ENCODE measurements at places on chromosomes 6 and 20.

DNA sequence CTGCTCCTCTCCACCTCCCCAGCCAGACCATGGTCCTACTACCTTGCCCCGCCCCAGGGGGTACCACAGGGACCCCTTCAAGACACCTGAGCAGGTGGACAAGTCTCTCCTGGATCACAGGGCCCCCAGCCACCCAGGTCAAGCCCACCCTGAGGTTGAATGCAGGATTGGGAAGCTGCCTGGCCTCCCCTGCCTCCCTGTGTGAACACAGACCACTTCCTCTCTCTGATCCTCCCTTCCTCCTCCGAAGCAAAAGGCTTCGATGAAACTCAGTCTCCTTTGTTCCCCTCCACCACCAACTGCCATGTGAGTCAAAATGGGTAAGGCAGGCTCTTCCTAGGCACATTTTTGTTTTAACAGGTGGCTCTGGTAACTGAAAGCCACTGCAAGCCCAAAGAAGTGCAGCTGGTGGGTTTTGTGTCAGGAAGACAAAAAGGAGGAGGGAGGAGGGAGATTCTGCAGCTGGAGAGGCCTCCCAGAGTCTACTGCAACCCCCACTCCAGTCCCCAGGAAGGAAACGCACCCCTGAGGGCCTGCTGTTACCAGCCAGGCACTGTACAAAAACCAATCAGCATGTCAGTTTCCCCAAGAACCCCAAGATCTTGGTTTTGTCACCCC lies 5.4 kb downstream of the ADA start:
- DNase-seq, result no peak

GRCh38 chr20:21101932-21102575 lies 4.1 kb downstream of the LINC00237 start:
- peak; percentile 72 for DNase-seq

DNA sequence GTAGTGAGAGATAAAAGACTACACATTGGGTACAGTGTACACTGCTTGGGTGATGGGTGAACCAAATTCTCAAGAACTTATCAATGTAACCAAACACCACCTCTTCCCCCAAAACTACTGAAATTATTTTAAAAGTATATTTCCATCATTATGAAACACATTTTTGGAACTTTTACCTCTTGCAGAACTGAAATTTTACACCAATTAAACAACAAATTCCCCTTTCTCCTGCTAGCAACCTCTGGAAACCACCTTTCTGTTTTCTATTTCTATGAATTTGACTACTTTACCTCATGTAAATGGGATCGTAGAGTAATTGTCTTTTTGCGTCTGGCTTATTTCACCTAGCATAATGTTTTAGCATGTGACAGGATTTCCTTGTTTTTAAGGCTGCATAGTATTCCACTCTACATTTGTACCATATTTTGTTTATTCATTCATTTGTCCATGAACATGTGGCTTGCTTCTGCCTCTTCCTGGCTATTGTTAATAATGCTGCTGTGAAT lies 149.9 kb upstream of the PHACTR1 start:
- DNase-seq, result no peak

DNA sequence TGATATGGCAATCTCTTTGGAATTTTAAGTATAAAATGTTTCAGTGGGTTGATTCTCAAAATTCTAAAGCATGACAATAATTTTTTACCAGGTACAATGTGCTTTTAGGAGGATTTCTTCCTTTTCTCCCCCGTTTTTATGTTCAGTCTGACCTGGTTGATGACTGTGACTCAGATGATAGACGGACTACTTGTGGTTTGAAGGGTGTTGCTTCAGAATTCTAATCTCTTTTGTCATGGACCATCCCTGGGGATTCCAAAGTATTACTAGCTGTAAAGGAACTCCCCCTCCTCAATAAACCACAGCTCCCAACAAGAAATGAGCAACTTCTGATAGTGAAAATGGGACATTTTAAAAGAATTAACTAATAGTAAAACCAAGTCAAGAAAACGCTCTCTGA lies 34.9 kb upstream of the TNFAIP3 start:
- no peak for DNase-seq

DNA sequence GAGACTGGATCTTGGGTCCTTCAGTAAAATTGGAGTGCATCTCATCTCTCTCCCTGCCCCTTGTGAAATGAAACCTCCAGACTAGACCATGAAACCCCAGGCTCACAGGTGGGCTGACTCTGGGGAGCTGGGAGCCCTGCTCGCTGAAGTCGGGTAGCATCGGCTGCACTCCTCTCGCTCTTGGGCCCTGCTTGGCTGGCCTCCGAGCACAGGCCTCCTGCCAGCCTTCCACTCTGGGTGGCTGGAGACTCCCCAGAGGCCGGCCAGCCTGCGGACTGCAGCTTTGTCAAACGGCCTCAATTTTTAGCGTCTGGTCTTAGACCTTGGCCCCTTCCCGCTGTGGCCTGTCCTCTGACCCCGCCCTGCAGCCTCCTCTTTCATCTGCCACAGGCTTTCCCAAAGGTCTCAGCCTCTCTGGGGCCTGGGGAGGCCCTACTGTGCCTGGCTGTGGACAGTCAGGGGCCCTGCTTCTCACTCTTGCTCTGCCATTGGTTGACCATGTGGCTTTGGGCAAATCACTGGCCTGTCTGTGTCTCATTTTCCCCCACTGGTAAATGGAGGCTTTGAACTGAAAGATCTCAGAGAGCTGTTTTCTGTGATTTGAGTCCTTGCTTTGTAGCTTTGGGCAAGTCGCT lies 45.1 kb downstream of the SRC start:
- no peak for DNase-seq

DNA sequence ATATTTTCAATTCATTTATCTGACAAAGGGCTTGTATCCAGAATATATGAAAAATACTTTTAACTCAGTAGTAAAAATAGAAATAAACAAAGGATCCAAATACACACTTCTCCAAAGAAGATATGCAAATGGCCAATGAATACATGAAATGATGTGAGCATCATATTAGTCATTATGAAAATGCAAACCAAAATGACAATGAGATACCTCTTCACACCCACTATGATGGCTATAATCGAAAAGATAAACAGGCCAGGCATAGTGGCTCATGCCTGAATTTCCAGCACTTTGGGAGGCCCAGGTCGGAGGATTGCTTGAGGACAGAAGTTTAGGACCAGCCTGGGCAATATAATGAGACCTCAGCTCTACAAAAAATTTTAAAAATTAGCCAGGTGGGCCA lies 33.8 kb upstream of the SMAP1 start:
- DNase-seq, result no peak

GRCh38 chr6:31713991-31714684 lies 1.0 kb upstream of the LY6G6D start:
- DNase-seq, result no peak

- no peak for DNase-seq
Observed at GRCh38 chr6:37766717-37767116, 52.8 kb upstream of the ZFAND3 start.

- DNase-seq, result peak; percentile 91
Observed at GRCh38 chr6:108074359-108075144, at the start of gene OSTM1. Gene OSTM1, minus strand, starts transcription at chr6:108074741. Its CDS starts 90 bp downstream, at chr6:108074651.
